Stimulated activated CD4-positive, alpha-beta T cell treated with anti-CD3 and anti-CD28 coated beads, Interleukin-15, amount 100 ng/mL, for 24 hours (primary cell): ENCODE measurements at places on chromosomes 12 and 14.

GRCh38 chr14:81309511-81309910, 88.8 kb upstream of the GTF2A1 start:
- DNase-seq, result no peak

GRCh38 chr12:113299619-113300237, 35.2 kb downstream of the SLC8B1 start:
- DNase-seq, result no peak

DNA sequence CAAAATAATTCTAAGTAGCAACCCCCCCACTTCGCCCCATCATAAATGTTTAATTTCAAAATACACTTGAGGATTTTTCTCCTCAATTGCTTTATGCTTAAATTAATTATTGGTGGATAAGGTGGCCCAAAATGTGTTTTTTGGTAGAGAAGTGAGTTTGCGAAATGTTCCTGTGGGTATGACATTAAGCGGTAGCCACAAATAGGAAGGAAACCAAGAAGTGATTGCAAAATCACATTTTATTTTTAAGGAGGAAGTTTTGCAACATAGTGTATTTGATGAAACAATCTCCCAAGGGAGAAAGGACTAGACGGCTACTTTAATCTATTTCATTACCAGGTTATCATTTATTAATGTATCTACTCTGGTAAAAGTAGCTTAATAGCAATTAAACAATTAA, 25.5 kb downstream of the SLC25A3 start:
- no peak for DNase-seq

DNA sequence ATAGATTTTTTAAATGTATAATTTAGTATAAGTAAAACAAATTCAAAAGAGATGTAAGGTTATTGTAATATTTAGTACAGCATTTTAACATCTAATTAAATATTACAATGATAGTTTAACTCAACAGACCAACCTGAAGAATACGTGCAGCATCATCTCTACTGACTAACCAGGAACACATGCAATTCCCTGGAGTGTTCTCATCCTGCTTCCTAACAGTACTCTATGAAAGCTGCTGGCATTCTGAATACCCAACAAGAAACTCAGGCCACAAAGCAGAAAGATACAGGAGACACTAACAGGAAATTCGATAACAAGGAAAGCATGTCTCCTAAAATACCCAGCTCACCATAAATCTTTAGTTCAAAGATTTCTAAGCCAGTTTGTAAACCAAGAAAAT, 58.3 kb downstream of the CEP83 start:
- DNase-seq, result no peak

GRCh38 chr12:76272287-76272686, 75.9 kb downstream of the BBS10 start:
- DNase-seq, result no peak

GRCh38 chr12:113108308-113108707, 27.3 kb downstream of the RASAL1 start:
- DNase-seq, result no peak

GRCh38 chr12:86293682-86294240, 37.6 kb upstream of the MGAT4C start:
- DNase-seq, result no peak

DNA sequence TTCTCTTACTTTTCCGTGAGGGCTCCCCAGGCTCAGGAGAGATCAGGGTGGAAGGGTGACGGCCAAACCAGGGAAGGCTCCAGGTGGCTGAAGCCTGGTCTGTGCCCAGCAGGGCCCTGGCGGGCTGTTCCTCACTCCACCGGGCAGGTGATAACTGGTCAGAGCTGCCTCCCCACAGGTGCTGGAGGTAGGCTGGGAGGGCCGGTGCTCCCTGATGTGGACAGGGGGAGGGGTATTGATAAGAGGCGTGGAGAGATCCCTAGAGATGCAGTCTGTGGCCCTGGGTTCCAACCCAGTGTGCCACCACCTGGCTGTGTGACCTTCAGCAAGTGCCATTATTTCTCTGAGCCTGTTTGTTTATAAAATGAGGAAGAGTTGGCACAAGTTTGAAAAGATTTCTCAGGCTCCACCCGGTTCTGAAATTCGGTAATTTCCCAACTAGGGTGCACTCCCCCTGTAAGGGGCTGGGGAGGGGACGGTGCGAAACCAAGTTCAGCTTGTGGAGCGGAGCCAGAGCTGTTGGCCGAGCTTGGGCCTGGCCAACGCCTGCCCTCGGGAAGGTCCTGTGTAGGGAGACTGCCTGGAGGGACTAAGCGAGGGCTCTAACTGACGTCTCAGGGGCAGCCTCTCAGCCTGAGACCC, 1.0 kb upstream of the NR4A1 start:
- no peak for DNase-seq

DNA sequence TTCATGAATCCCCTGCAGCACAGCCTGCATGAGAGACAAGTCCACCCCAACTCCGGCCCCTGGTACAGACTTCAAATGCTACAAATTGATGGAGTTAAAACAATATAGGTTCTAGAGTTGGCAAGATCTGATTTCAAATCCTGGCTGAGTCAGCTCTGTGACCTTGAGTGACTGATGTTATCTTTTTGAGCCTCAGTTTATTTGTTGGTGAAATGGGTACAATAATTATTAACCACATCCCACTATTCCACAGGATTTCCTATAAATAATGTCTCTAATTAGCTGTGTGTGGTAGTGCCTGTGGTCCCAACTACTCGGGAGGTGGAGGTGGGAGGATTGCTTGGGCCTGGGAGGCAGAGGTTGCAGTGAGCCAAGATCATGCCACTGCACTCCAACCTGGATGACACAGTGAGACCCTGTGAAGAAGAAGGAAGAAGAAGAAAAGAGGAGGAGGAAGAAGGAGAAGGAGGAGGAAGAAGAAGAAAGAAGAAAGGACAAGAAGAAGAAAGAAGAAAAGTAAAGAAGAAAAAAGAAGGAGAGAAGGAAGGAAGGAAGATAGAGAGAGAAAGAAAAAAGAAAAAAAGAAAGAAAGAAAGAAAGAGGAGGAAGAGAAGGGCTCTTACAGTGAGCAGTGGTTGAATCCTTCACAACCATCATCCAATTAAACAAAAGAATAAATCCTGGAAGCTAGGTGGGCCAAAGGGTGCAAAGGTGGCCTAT, 39.7 kb upstream of the DICER1 start:
- DNase-seq, result no peak

DNA sequence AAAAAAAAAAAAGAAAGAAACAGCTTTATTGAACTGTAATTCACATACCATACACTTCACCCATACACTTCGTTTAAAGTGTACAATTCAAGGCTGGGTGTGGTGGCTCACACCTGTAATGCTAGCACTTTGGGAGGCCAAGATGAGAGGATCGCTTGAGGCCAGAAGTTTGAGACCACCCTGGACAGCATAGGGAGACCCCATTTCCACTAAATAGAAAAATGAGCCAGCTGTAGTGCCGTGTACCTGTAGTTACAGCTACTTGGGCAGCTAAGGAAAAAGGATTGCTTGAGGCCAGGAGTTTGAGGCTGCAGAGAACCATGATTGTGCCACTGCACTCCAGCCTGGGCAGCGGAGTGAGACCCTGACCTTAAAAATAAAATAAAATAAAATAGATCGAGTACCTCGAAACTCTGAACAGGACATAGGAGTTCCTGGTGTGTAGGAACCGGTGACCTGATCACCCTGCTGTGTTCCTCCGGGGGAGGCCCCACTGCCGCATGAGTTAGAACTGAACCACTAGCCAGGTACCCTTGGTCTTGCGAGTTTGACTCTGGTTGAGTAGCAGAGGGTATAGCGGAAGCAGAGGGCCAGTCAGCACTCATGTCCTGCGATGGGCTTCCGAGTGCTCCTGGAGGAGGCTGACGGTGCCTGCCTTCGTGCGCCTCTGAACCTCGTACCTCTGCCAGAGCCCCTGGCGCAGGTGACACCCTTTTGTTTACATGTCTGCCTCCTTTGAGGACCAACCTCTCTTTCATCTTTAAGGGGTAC, 80.0 kb downstream of the B4GALNT3 start:
- DNase-seq, result no peak

DNA sequence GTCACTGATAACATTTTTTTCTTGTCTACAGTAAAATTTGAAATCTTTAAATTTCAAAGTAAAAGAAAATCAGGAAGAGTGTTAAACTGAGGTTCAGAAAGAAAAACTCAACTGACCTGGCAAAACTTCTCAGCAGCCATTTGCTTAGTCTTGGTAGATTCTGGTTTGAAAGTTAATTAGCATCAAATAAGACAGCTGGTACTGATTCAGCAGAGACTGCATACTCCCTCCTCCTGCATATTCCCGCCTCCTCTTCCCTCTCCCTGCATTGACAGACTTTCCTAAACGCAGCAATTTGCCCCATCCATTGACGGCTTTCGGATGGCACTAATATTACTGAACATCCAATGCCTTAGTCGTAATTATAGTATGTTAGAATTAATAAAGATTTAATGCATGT, 520.8 kb downstream of the FLRT2 start:
- no peak for DNase-seq

GRCh38 chr12:108731105-108731865, at the start of gene CORO1C:
Gene CORO1C (minus strand): TSS chr12:108731518. CDS start chr12:108701318, 30,200 bp downstream.
- peak; percentile 96 for DNase-seq

GRCh38 chr12:82841487-82841904, 154.8 kb downstream of the TMTC2 start:
- no peak for DNase-seq

DNA sequence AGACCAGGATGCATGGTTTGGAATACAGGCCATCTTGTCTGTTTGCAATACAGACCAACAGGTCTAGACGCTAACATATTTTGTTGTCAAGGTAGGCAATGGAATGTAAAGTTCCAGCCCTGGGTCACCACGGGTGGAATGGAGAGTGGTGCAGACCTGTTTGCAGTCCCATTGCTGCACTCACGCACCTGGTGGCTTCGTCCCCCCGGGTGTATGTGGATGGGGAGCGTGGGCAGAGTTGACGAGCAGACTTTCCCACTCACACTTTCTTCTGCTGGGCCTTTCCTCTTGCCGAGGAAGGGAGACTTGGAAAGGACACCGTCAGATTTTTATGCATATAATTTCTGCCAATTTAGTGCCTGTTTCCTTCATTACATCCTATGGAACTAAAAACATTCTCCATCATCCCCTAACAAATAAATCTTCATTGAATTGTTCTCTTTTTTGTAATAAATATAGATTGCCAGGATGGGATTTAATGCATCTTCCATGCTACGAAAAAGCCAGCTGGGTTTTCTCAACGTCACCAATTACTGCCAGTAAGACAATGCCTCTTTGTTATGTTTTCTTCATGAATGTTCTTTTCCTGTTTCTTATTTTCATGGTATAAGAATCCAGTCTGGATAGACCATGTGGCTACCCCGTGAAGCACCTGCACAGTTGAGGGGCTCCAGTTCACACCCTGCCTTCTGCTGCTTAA, 15.2 kb downstream of the DCAF4 start:
- DNase-seq, result no peak

DNA sequence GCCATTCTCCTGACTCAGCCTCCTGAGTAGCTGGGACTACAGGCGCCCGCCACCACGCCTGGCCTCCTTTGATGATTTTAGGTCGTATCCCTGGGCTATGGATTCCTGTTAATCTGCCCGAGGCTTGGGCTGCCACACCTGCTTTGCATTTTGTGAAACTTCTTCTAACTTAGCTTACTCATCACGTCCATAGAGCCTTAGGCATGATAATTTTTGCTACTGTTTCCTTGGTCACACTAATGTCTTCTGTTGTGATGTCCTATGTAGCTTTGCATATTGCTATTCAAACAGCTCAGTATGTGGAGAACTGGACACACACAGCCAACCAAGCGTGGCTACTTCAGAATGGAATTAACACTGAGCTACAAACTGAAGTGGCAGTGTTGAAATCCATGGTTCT, 47.5 kb upstream of the DDX11 start:
- DNase-seq, result no peak

DNA sequence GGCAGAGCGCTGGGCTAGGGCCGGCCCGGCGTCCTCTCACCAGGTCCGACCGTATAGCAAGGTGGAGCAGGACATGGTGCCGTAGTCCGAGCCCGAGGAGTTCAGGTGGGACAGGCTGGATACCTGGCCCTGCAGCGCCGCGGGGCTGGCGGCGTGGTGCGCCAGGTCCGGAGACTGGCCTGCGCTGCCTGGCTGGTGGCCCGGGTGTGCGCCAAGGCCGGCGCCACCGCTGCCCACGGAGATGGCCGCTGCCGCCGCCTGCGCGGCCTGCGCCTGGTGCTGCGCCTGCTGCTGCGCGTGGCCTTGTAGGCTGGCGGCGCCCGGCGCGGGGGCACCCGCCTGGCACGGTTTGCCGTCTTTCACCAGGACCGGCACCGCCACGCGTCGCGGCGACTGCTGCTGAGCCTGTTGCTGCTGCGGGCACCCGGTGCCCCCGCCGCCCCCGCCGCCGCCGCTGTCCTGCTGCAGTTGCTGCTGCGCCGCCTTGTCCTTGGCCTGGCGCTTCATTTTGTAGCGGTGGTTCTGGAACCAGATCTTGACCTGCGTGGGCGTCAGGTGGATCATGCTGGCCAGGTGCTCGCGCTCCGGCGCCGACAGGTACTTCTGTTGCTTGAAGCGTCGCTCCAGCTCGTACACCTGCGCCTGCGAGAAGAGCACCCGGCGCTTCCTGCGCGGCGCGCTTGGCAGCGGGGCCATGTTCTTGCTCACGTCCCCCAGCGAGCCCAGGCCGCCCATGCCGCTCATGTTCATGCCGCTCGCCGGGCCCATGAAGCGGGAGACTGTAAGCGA, 2.6 kb downstream of the NKX2-1 start:
- DNase-seq, result no peak

DNA sequence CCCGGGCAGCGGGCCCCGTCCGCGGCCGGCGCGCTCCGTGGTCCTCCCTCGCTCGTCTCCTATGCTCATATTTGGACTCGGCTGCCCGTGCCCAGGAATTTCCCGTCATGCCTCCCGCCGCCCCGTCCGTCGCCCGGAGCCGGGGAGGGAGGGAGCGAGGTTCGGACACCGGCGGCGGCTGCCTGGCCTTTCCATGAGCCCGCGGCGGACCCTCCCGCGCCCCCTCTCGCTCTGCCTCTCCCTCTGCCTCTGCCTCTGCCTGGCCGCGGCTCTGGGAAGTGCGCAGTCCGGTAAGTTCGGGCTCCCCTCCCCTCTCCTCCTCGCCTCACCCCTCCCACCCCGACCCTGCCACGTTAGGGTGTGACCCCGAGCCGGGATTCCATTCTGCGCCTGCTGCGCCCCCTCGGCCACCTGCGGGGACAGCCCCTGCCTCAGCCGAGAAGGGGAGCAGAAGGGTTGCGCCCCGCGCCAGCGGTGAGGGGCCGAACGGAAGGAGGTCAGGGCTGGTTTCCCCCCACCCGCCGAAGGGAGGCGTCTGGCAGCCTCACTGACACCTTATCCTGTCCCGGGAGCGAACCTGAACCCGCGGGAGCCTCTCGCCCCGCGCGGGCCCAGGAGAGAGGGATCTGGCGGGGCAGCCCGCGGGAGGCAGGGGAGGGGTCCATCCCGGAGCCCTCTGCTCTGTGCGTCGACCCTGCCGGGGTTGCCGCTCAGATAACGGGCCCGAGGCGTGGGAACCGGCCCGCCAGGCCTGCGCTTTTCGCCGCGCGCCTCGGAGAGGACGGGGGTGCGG, at the start of gene MSRB3:
Gene MSRB3, plus strand, starts transcription at position 108 of the 793 bp plus-strand sequence. CDS start 29,897 bp downstream, outside the sequence.
- DNase-seq, result peak; percentile 38

- DNase-seq, result no peak
These were observed 129.3 kb upstream of the HIF1A start for GRCh38 chr14:61565836-61566536.
